NB4 (cell line): ENCODE measurements at places on chromosomes 13 and 19.

GRCh38 chr13:99665711-99666110, 164.4 kb downstream of the TM9SF2 start:
- no peak for DNase-seq

GRCh38 chr19:53908106-53908934, 758 bp upstream of the CACNG7 start:
- DNase-seq = peak; percentile 61

- DNase-seq = peak; percentile 89
Measured at GRCh38 chr13:46296115-46296822, 84.5 kb downstream of the LRRC63 start.

DNA sequence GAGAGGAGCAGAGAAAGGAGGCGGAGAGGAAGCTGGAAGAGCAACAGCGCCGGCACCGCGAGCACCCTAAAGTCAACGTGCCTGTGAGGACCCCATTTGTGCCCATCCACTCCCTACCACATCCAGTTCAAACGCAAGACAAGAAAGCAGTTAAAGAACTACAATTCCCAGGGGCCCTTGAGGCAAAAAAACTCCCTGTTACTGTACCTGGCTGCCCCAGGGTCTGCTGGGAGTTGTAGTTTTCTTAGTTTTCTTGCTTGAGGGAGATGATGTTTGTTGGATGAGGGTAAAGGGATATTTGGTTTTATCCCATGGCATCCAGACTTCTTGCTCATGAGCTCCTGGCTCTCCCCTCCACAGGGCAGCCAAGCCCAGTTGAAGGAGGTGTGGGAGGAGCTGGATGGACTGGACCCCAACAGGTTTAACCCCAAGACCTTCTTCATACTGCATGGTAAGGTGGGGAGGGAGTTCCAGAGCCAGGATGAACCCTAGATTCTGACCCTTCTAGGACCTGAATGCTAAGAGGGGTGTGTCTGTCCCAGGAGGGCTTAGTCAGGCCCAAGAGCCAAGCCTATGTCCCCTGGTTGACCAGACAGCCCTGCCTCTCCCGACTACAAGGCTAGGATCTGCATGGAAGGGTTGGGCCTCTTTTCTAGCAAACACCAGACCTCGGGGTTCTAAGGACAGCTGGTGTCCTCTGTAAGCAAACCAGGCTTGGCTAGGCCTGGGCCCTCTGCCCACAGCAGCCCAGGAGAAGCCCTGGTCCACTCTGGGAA, 13.2 kb downstream of the NUCB1 start:
- DNase-seq = peak; percentile 41

DNA sequence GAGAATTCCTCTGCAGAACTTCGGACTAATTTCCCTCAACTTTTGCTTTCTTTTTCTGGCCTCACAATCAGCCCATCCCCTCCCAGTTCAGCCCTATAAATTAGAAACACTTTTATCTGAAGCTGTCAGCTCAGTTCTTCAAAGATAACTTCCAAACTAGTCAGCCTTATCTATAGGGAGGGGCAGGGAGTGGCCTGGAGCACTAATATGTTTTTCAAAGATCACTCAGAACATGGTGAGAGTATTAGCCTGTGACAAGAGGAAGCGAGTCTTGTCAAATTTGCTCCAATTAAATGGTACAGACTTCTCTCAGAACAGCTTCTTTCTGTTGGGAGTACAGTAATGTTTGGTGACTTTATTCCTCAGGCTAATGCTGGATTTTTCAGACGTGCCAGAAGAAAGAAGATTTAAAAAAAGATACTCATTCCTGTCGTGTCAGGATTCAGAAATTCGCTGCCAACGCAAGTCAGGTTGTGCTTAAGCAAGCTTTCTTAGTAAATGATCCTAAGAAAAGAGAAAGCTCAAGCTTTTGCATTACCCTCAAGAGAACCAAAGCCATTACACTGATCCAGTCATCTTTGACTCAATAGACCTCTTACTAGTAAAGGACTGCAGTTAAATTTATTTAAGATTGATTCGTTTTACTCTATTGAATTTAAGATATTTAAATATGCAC, 1033.6 kb downstream of the SLITRK5 start:
- no peak for DNase-seq

GRCh38 chr13:113548171-113548641, 36.3 kb upstream of the TFDP1 start:
- DNase-seq = no peak

GRCh38 chr13:90500569-90500968, 846.9 kb upstream of the MIR17HG start:
- DNase-seq = no peak

- no peak for DNase-seq
Measured at GRCh38 chr19:29545866-29546582, 20.2 kb downstream of the VSTM2B start.

DNA sequence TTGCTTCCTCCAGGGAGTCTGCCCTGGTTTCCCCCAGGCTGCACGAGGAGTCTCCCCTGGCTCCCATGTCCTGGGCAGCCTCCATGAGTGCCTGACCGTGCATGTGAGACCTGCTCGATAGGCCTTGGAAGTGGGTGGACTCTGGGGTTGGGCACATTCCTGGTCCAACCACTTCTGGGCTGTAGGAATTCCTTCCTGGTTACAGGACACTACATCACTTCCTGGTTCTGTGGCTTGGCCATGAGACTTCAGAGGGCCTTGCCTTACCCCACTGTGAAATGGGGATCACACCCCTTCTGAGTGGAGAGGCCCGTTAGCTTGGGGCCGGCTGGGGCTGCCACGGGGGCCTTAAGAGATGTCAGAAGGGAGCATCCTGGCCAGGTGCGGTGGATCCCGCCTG, 4.0 kb upstream of the ZNF628 start:
- DNase-seq = no peak
